ENCODE measurements at places on chromosomes 3 and 15. TPM values are rescaled to one million over a fixed set of nuclear protein-coding genes. Genes with fewer than 3 reads are reported as not detected.

DNA sequence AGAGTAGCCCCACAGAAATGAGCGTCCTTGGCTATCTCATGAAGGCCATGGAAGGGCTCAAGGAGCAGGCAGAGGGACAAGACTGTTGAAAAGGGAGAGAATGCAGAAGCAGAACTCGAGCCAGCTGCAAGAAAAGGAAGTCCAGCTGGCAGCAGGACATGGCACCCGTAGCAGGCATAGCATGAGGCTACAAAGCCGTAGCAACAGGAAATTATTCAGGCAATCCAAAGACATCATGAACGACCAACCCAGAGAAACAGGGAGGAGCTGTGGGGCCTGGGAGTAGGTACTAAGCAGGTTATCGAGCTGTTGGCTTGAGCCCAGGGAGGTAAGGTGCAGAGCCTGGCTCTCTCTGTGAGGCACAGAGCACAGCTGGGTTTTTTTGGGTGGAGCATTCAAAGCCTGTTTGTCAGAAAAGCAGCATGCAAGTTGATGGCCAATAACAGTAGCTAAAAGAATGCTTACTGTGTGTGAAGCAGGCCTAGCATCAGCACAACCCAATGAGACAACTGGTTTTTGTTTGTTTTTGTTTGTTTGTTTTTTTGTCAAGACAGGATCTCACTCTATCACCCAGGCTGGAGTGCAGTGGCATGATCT, 144.0 kb upstream of the SMAD3 start:
- DNase-seq = no peak
- H3K36me3 ChIP-seq = no peaks in the 10 kb centered on the region
- H3K27ac ChIP-seq = no peak overlapping the region

The TRIM59 gene
- polyA plus RNA-seq = 8.7 TPM

- H3K27ac ChIP-seq = no peak overlapping the region
- no peak for DNase-seq
- H3K4me1 ChIP-seq = no peaks in the 10 kb centered on the region
- no peaks in the 10 kb centered on the region for H3K36me3 ChIP-seq
- H3K27me3 ChIP-seq = no peaks in the 10 kb centered on the region
- H3K4me3 ChIP-seq = no peak overlapping the region
Observed at GRCh38 chr3:43481375-43481774, 140.4 kb downstream of the ANO10 start.

DNA sequence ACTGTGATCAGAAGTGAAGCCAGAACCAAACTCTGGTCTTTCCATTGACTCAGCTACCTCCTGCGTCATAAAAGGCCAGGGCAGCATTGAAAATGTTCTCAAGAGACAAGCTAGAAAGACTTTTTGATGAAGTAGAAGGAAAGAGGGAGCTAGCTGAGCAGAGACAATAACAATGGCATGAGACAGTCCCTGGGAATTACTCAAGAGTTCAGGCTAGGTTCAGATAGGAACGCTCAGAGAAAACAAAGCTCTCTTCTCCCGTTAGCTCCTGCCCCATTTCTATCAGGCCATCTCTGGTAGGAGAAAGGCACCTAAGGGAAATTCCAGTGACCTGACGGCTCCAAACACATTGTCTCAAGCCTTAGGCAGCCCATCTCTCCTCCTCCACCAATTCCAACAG, 7.0 kb upstream of the OXTR start:
- no peak overlapping the region for H3K27ac ChIP-seq
- no peak overlapping the region for H3K4me3 ChIP-seq
- H3K36me3 ChIP-seq = no peaks in the 10 kb centered on the region
- DNase-seq = no peak
- no peaks in the 10 kb centered on the region for H3K4me1 ChIP-seq

DNA sequence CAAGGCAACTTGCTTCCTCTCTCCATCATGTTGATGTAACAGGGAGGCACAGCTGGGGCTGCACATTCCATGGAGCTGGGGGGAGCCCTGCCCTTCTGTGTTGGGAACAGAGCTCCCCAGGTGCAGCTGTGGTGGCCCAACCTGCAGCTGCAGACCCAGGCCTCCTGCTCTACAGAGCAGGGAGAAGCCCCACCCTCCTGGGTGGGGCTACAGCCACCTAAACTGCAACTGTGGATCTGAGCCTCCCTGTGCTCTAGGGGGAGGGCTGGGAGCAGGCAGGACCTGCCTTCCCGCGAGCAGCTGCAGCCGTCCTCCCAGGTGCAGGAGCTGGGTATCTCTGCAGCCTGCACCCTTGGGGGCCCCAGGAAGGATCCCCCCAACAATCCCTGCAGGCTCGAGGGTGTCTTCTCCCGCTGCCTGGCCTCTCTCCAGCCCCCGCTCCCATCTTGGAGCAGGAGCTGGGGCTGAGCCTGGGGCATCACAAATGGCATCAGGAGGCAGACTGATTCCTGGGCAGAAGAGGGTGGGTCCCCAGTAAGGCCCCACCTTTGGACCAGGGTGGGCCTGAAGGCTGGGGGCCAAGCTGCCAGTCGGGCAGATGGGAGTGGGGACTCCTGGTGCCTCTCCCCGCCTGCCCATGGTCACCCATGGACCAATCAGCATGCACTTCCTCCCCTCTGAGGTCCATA, 7.4 kb downstream of the LRRC58 start:
- no peaks in the 10 kb centered on the region for H3K27me3 ChIP-seq
- peaks cover 3% of the 10 kb centered on the region for H3K4me1 ChIP-seq
- H3K27ac ChIP-seq = no peak overlapping the region
- no peak for DNase-seq
- peaks cover 13% of the 10 kb centered on the region for H3K36me3 ChIP-seq

GRCh38 chr15:68309024-68309423, 31.5 kb downstream of the FEM1B start:
- H3K27me3 ChIP-seq = no peaks in the 10 kb centered on the region
- H3K4me3 ChIP-seq = no peak overlapping the region
- no peak for DNase-seq
- no peak overlapping the region for H3K27ac ChIP-seq

DNA sequence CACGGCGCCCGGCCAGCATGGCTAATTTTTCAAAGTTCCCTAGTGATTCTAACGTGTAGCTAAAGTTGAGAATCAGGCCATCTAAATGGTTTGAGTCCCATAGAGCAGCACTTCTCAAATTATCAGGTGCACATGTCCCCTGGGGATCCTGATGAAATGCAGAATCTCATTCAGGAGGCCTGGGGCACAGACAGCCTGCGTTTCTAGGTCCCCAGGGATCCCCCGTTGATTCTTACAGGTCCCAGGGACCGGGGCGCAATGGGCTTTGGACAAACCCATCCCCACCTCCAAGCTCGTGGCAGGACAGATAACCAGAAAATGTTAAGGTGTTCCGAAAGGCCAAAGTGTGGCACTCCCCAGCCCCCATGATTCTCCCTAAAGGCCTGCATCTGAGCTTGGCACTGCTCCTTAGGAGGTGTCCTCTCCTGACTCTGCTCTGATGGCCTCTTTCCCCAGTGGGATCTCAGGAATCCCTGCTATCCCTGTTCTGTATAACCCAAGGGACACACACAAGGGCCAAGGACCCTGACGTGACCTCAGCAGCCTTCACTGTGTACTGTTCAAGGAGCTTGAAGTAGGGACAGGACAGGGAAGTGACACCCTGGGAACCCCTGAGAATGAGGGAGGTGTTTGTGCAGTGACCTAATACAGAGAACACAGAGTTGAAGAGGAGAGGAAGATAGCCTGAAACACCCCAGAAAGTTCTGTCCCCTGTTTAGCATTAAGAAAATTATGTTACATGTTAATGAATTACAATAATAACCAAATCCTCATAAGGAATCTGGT, 8.0 kb downstream of the LRRK1 start:
- H3K4me1 ChIP-seq = no peaks in the 10 kb centered on the region
- peaks cover 8% of the 10 kb centered on the region for H3K27me3 ChIP-seq
- no peaks in the 10 kb centered on the region for H3K36me3 ChIP-seq
- H3K27ac ChIP-seq = no peak overlapping the region
- DNase-seq = no peak

The MYLK gene
- polyA plus RNA-seq = 11.5 TPM

GRCh38 chr3:150828997-150829396, 66.0 kb upstream of the SIAH2 start:
- no peaks in the 10 kb centered on the region for H3K36me3 ChIP-seq
- no peak overlapping the region for H3K27ac ChIP-seq
- DNase-seq = no peak
- no peak overlapping the region for H3K4me3 ChIP-seq
- no peaks in the 10 kb centered on the region for H3K4me1 ChIP-seq

The SAXO2 gene
- 6.0 TPM for polyA plus RNA-seq

DNA sequence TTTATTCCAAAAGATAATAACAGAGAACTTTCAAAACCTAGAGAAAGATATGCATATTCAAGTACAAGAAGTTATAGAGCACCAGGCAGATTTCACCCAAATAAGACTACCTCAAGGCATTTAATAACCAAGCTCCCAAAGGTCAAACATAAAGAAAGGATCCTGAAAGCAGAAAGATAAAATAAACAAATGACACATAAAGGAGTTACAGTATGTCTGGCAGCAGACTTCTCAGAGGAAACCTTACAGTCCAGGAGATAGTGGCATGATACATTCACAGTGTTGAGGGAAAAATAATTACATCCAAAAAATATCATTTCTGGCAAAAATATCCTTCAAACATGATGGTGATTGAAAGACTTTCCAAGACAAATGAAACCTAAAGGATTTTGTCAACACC, 185.8 kb upstream of the POU1F1 start:
- no peaks in the 10 kb centered on the region for H3K36me3 ChIP-seq
- no peak overlapping the region for H3K4me3 ChIP-seq
- H3K27ac ChIP-seq = no peak overlapping the region
- DNase-seq = no peak

GRCh38 chr3:192835818-192836815, 81.5 kb downstream of the MB21D2 start:
- H3K27me3 ChIP-seq = no peaks in the 10 kb centered on the region
- H3K36me3 ChIP-seq = no peaks in the 10 kb centered on the region
- no peak overlapping the region for H3K27ac ChIP-seq
- DNase-seq = no peak
- no peak overlapping the region for H3K4me3 ChIP-seq

The SH3GL3 gene
- polyA plus RNA-seq = 2.2 TPM

DNA sequence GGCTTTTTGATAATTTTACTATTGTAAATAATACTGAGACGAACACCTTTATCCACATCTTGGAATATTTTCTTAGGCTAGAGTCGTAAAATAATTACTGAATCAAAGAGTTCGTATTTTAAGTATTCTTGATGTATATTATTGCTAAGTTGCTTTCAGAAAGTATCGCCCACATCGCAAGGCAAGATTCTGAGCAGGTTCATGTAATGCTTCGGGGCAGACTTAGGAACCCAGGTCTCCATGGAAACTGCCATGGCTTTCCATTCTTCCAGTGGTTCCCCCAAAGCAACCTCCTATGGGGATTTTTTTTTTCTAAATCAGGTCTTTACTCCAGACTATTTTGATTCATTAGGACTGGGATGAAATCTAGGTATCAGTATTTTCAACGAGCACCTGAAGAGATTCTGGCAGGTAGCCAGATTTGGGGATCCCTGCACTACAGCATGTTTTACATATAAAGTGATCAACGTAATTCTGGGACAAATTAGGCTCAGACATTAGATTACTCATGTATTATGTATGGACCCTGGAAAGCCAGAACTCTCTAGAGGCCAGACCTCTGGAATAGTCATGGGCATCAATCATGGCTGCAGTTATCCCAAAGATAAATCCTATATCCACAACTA, 86.5 kb downstream of the B3GNT5 start:
- no peak overlapping the region for H3K4me3 ChIP-seq
- no peaks in the 10 kb centered on the region for H3K4me1 ChIP-seq
- no peak for DNase-seq
- no peaks in the 10 kb centered on the region for H3K36me3 ChIP-seq
- H3K27ac ChIP-seq = no peak overlapping the region
- H3K27me3 ChIP-seq = no peaks in the 10 kb centered on the region

DNA sequence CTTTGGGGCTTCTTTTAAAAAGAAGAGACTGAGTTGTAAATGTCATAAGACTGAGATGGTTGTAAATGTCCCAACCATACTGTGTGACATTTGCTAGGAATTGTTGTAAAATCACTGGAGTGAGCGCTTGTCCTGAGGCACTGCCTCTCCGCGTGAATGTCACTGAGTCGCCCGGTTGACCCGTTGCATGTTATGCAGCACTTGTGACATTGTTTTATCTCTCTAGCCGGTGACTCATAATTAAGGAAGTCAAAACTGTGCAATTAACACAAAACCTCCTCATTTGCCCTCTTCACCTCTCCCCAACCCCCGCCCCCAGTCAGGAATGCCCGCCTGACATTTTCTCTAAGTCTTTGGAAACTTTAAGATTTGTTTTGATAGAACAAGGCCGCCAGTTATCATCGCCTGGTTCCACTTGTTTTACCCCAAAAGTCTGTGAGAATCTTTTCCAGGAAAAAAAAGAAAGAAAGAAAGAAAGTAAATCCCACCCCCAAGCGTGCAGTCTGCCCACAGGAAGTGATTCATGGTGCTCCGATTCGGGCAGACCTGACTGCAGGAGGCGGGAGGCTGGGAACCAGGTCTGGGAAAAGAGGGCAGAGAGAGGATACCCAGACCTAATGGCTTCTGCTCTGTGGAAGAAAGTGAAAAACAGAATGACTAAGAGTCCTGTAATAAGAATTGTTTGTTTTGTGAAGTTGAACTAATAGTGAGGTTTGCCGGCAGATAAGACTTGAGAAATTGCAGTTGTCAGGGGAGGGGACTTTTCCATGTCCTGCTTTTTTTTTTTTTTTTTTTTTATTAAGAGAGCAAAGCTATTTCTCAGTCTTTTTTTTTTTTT, 84.8 kb downstream of the SMAD3 start:
- H3K27ac ChIP-seq = peak overlapping the region; percentile 66
- no peak for DNase-seq
- no peak overlapping the region for H3K4me3 ChIP-seq
- H3K27me3 ChIP-seq = no peaks in the 10 kb centered on the region
- peaks cover 3% of the 10 kb centered on the region for H3K36me3 ChIP-seq

GRCh38 chr3:22360164-22360563, 609.2 kb upstream of the ZNF385D start:
- no peaks in the 10 kb centered on the region for H3K27me3 ChIP-seq
- H3K4me3 ChIP-seq = no peak overlapping the region
- H3K4me1 ChIP-seq = no peaks in the 10 kb centered on the region
- H3K36me3 ChIP-seq = no peaks in the 10 kb centered on the region
- no peak for DNase-seq

DNA sequence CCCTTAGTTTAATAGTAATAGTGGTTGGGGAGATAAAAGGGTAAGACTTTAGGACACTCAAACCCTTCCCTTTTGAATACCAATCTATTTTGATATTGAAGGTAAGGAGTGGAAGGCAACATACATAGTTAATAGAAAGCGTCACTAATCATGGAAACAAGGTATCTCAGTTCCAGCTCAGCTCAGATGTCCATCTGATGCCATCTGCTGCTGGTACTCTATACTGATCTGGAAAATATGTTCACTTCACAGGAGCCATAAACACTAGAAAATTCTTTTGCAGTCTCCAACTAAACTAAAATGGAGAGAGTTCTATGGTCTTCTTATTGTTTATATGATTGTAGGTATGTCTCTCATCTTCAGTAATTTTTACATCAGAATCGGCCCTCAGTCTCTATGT, 1777.1 kb downstream of the OTOL1 start:
- H3K36me3 ChIP-seq = no peaks in the 10 kb centered on the region
- no peak overlapping the region for H3K27ac ChIP-seq
- no peaks in the 10 kb centered on the region for H3K27me3 ChIP-seq
- DNase-seq = no peak
- no peak overlapping the region for H3K4me3 ChIP-seq

GRCh38 chr3:83453056-83453455, 1505.7 kb upstream of the CADM2 start:
- H3K36me3 ChIP-seq = no peaks in the 10 kb centered on the region
- no peak overlapping the region for H3K27ac ChIP-seq
- H3K27me3 ChIP-seq = no peaks in the 10 kb centered on the region
- H3K4me3 ChIP-seq = no peak overlapping the region

Measured in thymus (tissue), 14 donors.